Activated CD4-positive, CD25-positive, alpha-beta regulatory T cell treated with anti-CD3 and anti-CD28 coated beads, Interleukin-2, amount 50 U/mL, for 16 hours (primary cell): ENCODE measurements at places on chromosomes 3 and 15.

DNA sequence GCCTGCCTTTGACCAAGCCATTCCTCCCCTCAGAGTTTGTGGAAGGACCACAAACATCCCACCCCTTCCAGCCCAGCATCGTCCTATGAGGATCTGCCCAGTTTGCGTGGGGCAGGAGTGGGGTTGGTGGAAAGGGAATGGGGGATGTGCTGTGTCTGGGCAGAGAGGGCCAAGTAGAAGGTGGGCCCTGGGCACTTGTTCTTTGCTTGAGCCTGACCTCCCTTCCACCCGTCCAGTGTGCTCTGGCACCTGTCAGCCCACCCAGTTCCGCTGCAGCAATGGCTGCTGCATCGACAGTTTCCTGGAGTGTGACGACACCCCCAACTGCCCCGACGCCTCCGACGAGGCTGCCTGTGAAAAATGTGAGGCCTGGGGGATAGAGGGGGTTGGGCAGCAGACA lies 10.3 kb downstream of the SPINT1 start:
- no peak for DNase-seq

DNA sequence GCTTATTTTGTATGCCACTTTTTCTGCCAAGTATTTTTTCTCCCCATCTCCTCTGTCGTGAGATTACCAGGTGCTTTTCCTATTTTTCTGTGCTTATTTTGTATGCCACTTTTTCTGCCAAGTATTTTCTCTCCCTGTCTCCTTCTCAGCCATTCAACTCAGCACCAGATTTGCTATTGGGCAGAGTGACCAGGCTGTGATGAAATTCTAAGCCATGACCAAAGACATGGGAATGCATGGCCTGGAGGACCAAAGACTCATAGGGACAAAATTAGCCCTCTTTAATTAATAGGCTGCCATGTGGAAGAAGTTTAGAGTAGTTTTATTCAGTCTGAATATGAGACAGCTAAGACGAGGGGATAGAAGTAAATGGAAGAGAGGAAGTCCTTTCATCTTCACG lies 257.4 kb downstream of the SQOR start:
- DNase-seq: no peak

GRCh38 chr3:181879926-181880325 lies 168.2 kb downstream of the SOX2 start:
- DNase-seq: no peak

DNA sequence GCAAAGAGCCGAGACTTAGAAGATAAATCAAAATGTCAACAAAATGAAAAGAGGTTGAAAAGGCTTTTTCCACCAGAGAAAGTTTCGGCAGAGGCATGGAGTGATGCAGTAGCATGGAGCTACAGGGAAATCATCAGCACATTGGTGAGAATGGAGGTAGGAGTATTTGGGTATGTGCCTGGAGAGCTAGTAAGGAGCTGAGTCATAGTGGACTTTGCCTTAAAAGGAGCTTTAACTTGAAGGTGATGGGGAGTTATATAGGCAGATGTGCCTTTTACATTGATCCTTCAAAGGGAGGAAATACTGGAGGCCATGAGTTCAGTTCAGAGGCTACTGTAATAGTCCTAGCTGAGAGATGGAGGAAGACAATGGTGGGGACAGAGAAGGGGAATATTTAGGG lies 44.3 kb downstream of the IL5RA start:
- no peak for DNase-seq

DNA sequence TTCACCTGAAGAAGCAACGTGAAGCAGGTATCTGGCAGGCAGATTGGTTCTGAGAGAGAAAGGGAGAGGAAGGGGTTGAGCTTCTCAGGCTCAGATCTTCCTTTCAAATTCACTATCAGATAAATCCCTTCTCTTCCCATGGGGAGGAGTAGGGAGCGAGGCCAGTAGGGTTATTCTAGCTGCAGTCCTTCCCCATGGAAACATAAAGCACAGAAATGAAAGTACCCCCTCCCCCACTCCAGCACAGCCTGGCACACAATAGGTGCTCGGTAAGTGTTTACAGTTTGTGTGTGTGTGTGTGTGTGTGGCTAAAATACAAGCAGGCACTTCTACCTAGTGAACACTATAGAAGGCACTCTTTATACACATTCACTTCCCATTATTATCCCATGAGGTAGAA lies 20.8 kb upstream of the VPS8 start:
- DNase-seq: no peak

- no peak for DNase-seq
Observed at GRCh38 chr3:36524560-36524959, 144.3 kb downstream of the STAC start.

- no peak for DNase-seq
Observed at GRCh38 chr3:140296796-140297352, 361.9 kb downstream of the CLSTN2 start.

DNA sequence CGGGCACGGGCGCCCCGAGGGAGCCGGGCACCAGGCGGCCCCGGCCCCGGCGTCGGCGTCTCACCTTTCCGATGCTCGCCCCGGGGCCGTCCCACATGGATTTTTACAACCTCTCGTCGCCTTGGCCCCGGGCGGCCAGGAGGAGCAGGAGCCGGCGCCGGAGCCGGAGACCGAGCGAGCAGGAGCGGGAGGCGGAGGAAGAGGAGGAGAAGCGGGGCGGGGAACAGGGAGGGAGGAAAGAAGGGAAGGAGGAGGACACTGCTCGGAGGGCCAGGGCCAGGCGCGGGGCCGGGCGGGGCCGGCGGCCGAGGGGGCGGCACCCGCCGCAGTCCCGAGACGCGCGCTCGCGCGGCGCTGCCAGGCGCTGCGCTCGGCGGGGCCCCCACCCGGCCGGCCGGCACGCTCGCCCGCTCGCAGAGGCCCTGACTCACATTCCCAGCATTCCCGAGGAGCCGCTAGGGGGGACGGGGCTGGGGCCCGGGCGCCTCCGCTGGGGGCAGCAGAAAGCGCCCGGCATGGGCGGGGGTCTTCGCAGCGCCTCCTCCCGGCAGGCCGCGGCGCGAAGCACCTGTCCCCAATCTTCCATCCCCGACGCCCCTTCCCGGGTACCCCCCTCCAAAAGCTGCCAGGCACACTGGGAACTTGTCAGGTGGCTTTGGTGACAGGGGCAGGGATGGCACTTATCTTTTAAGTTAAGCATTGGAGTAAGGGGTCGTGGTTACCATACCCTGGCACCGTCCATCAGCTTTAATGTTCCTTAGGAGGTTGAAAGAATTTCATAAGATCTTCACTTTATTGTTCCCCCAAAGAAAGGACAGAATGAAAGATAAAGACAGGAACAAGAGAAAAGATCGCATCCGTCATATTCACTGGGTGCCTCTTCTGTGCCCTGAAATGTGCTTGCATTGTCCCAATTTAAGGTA lies at the start of gene ERC2:
TSS of gene ERC2 (minus strand) at position 284 of the 923 bp plus-strand sequence.
- DNase-seq: no peak

- DNase-seq: no peak
Observed at GRCh38 chr3:122353215-122353614, 28.2 kb downstream of the CSTA start.

DNA sequence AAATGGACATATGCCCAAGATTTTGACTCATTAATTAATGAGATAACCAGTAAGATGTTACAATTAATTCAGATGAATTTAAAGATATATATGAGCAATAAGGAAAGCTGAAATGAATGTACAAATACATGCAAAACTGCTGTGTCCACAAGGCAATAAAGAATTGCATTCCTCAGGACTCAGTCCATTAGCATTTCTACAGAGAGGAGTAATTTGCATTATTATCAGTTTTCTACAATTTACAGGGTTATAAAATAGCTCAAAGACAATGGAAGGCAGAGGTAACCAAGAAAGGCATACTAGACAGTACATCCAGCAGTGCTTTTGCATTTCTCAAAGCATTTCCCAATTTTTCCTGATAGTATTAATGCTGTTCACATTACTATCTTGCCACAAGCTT lies 377.1 kb upstream of the GOLIM4 start:
- no peak for DNase-seq

DNA sequence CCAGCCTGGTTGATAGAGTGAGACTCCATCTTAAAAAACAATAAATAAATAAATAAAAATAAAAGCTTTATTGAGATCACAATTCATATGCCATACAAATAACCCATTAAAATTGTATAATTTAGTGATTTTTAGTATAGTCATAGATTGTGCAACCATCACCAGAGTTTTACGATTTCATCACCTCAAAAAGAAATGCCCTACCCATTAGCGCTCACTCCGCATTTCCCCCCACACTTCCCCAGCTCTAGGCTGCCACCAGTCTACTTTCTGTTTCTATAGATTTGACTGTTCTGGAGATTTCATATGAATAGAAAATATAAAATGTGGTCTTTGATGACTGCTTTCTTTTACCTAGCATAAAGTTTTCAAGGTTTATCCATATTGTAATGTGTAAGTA lies 57.0 kb downstream of the ARHGEF26 start:
- no peak for DNase-seq

DNA sequence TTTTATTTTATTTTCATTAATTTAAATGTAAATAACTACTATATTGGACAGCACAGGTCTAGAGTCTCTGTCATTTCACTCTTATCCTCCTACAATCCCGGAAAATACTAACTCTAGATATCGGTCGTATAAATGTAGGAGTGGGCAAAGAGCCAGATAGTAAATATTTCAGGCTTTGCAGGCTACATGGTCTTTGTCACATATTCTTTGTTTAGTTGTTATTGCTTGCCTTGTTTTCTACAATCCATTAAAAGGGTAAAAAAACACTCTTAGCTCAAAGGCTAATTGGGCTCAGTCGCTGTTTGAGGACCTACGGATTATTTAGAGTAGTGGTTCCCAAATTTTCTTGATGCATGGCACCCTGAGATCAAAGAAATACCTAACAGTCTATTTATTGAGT lies 1.7 kb downstream of the KNL1 start:
- no peak for DNase-seq

- DNase-seq: no peak
Observed at GRCh38 chr3:194766845-194767244, 81.2 kb downstream of the FAM43A start.

DNA sequence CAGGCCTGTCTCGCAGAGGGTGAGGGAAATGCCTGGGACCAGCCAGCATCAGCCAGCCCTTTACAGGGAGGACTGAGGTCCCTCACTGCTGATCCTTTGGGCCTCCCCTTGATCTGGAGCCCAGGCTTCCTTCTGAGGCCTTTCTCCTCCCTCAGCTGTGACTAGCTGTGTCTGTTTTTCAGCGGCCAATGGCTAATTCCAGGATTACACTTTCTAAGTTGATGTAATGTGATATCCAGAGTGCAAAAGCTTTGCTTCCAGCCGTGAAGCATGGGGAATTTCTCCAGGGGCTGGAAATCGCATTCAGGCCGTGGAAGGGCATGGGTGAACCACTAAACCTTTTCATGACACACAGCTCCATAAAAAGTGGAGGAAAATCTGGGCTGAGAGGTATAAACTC lies 157.6 kb downstream of the SHQ1 start:
- no peak for DNase-seq

DNA sequence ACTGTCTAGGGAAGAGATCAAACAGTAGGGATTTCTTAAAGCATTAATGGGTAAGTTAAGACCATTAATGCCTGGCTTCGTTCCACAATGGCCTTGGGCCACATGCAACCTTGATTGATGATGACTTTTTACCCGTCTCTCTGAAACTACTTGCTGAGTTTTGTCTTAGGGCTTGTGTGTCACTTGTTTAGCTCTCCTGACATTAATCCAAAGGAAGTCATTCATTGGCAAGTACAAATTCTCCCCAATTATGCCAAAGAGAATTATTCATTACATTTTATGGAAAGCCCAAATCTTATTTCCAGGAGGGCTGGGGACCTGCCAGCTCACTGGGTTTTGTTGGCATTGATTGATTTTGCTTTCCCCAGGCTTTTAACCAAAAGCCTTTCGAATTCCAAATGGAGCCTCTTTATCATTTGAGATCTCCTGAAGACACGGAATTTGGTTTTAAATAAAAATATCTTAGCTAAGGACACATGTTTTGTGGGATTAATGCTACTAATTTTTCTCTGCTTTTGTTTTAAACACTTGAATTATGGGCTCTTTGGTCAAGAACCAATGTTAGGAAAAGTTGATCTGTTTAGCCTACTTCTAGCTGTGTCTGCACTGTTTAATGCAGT lies 40.7 kb downstream of the SERPINI1 start:
- DNase-seq: no peak

DNA sequence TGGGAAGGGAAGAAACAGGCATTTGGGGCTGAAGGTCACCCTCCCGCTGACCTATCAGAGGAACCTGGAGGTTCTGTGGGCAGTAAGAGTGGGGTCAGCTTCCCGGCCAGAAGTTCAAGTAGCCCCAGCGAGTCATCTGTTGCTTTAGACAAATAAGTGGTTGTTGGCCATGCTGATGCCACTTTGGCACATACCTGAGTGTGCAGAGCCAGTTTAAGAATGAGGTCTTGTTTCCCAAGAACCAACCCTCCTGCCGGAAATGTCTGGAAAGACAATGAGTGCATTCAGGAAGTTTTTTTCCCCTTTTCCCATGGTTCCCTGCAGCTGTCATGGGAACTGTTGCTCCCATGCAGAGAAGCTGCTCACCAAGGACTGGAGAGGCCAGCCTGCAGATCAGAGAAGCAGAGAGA lies 166.7 kb downstream of the ZNF621 start:
- no peak for DNase-seq

DNA sequence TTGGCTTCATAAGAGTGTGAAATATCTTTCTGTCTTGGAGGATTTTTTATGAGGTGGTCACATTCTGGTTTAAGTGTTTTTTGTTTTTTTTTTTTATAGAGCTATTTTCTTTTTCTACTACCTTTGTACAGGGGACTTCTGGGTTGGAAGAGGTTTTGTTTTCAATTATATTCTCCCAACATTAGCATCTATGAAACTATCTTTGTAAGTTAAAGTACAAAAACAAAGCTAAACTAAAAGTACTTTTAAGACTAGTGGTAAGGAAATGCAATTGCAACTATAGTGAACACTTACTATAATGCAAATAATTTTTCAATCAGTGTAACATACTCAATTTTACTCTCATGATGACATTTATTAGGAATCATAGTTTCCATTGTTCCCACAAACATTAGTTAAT lies 688.2 kb downstream of the SI start:
- no peak for DNase-seq

- peak; percentile 80 for DNase-seq
Observed at GRCh38 chr3:52220380-52221026, 4.9 kb downstream of the TLR9 start.

- DNase-seq: no peak
Observed at GRCh38 chr15:79314811-79315210, 3.9 kb downstream of the TMED3 start.
